Urinary bladder (tissue), 4 donors: ENCODE measurements at places on chromosomes 1 and 21. TPM values are rescaled to one million over a fixed set of nuclear protein-coding genes. Genes with fewer than 3 reads are reported as not detected.

Gene ELAPOR1
- 0.13 TPM for polyA plus RNA-seq

Gene HSD3B2
- not detected for polyA plus RNA-seq

Gene LCE1D
- polyA plus RNA-seq = not detected

GRCh38 chr1:58977598-58977997, 193.8 kb upstream of the JUN start:
- no peak for DNase-seq

DNA sequence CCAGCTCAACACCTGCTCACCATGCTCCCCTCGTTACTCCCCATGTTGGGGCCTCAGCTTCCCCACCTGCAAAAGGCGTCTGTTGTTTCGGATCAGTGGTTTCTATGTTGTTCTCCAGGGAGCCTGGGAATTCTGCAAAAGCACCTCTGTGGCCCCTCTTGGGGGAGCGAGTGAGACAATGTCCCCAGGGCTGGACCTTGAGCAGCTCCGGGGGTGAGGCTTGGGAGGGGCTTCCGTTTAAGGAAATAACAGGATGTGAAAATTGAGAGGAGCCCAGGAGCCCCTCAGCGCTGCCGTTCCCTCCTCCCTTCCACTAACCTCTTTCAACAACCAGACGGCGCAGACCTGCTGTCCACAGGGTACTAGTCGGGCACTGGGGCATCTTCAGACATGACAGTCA, 98.5 kb upstream of the IFFO2 start:
- no peak for DNase-seq

GRCh38 chr1:154145986-154146385, 8.9 kb downstream of the NUP210L start:
- DNase-seq = no peak

GRCh38 chr1:38061883-38062328, 15.3 kb upstream of the POU3F1 start:
- DNase-seq = no peak

- DNase-seq = no peak
These were observed 87.7 kb upstream of the ACTRT2 start for GRCh38 chr1:2933431-2934155.
